Activated T-cell treated with anti-CD3 and anti-CD28 coated beads, Interleukin-2, amount 50 U/mL, for 72 hours (primary cell): ENCODE measurements at places on chromosomes 6 and 20.

DNA sequence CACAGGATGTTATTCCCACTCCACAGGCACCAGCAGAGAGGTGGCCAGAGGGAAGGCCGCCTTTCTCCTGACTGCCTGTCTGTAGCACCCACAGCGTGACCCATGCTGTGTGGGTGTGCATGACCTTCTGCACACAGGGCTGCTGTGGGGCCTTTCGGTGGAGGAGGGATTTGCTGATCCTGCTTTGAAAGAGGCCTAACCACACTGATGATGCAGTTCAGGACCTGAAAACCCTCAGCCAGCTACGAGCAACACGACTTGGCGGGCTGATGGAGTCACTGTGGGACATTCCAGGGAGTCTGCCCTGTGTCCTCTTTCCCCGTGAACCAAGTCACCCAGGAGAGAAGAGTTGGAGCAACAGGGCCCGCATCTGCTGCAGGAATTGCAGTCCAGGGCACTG, 49.1 kb downstream of the SYTL3 start:
- peak; percentile 42 for DNase-seq

- no peak for DNase-seq
Observed at GRCh38 chr6:7392402-7392801, 2.8 kb downstream of the RIOK1 start.

- DNase-seq, result no peak
Observed at GRCh38 chr6:149636124-149636523, 12.4 kb downstream of the KATNA1 start.

GRCh38 chr6:71298459-71298858, 9.8 kb downstream of the OGFRL1 start:
- no peak for DNase-seq

- DNase-seq, result no peak
Observed at GRCh38 chr6:112400282-112400681, 53.2 kb downstream of the RFPL4B start.

- DNase-seq, result no peak
Observed at GRCh38 chr6:46741482-46741881, 5.3 kb upstream of the ANKRD66 start.

GRCh38 chr6:57432919-57433684, 115.7 kb downstream of the PRIM2 start:
- DNase-seq, result no peak
